Choroid plexus epithelial cell (primary cell): ENCODE measurements at places on chromosomes 12 and 14.

GRCh38 chr12:57146961-57147944, at the start of gene LRP1-AS:
Gene LRP1-AS, minus strand, starts transcription at chr12:57147619.
- DNase-seq: peak; percentile 75

- DNase-seq: no peak
Observed at GRCh38 chr14:76516884-76517283, 140.9 kb downstream of the ESRRB start.

DNA sequence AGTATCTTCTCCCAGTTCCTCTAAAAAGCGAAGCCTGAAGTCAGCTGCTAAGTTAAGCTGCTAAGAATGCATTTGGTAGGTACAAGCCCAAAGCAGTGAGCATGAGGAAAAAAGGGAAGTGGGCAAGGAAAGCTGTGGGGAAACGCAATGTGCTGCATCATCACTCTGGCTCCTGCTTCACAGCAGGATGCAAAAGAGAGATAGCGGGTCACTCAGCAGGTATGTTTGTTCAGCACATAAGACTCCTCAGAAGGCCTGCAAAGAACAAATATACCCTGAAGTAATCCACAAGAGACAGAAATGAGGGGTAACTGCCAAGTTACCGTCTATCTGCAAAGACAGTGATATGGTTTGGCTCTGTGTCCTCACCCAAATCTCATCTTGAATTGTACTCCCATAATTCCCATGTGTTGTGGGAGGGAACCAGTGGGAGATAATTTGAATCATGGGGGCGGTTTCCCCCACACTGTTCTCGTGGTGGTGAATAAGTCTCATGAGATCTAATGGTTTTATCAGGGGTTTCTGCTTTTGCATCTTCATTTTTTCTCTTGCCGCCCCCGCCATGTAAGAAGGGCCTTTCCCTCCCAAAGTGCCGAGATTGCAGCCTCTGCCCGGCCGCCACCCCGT, 127.4 kb upstream of the EGLN3 start:
- peak; percentile 64 for DNase-seq

GRCh38 chr12:124422570-124423523, 128.0 kb downstream of the RFLNA start:
- peak; percentile 87 for DNase-seq

DNA sequence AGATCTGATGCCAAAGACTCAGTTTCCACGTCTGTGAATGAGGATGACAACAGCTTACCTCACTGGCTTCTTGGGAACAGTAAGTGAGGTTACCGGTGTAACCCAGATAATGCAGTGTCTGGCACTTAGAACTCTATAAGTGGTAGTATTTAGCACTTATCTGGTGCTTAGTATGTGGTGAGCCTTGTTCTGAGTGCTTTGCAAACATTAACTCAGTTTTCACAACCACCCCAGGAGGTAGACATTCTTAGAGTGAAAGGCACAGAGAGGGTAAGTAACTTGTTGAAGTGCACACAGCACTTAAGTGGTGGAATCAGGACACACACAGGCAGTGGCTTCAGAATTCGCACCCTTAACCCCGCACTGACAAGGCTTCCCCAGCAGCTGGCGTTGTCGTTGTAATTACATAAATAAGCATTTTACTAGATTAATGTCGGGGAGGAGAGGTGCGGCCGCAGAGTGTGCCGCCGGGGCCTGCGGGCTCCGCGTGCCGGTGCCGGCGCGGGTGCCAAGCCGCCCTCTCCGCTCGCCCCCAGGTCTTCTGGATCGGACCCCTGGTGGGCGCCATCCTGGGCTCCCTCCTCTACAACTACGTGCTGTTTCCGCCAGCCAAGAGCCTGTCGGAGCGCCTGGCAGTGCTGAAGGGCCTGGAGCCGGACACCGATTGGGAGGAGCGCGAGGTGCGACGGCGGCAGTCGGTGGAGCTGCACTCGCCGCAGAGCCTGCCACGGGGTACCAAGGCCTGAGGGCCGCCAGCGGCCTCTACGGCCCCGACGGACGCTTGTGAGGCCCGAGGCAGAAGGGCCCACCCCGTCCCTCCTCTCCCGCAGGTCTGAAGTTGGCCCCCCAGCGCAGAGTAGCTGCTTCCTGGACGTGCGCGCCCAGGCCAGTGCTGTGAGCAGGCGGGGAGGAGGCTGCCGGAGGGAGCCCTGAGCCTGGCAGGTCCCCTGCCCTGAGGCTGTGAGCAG, 4.6 kb downstream of the AQP2 start:
- no peak for DNase-seq

GRCh38 chr14:92651758-92652406, 96.5 kb downstream of the LGMN start:
- no peak for DNase-seq

GRCh38 chr14:61420326-61420725, 98.9 kb downstream of the PRKCH start:
- DNase-seq: peak; percentile 52

GRCh38 chr12:117836999-117837736, 131.6 kb downstream of the KSR2 start:
- peak; percentile 74 for DNase-seq

DNA sequence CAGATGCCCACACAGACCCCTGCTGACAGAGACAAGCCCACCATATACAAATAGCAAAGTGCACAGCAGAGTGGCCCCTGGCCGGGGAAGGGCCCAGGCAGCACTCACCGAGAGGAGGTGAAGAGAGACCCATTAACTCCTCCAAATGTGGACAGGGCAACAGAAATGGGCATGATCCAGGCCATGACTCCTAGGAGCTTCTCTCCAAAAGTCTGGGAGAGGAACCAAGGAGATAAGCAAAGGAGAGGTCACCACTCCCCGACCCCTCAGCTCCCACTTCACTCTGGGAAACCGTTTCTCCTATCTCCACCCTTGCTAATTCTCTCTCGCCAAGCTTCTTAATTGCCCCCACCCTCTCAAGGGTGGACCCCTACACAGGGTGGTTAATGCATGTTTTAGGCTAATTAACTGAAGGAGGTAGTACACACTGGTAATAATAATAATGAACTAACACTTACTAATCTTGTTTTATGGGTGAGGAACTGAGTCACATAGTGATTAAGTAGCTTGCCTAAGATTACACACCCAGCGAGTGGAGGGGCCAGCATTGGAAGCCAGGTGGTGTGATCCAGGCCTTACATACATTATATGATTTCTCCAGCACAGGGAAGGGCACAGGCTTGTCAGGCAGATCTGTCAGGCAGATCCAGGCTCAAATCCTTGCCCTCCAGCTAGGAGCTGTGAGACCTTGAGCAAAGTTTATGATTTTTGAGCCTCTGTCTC, 18.9 kb upstream of the CEBPE start:
- no peak for DNase-seq

GRCh38 chr14:102140027-102140749, 491 bp downstream of the WDR20 start:
- peak; percentile 26 for DNase-seq

- DNase-seq: no peak
Observed at GRCh38 chr12:43912859-43913258, 77.0 kb downstream of the TMEM117 start.

GRCh38 chr12:57483466-57483865, 3.8 kb upstream of the ARHGAP9 start:
- DNase-seq: peak; percentile 89

GRCh38 chr14:22559041-22559440, 30.0 kb downstream of the DAD1 start:
- no peak for DNase-seq

- DNase-seq: no peak
Observed at GRCh38 chr12:70609739-70610491, 27.3 kb downstream of the PTPRB start.

GRCh38 chr12:124605883-124606774, 38.7 kb upstream of the NCOR2 start:
- no peak for DNase-seq

- peak; percentile 17 for DNase-seq
Observed at GRCh38 chr14:67749341-67750084, 47.8 kb downstream of the RDH12 start.

GRCh38 chr14:104702106-104702505, 12.7 kb downstream of the INF2 start:
- DNase-seq: no peak

DNA sequence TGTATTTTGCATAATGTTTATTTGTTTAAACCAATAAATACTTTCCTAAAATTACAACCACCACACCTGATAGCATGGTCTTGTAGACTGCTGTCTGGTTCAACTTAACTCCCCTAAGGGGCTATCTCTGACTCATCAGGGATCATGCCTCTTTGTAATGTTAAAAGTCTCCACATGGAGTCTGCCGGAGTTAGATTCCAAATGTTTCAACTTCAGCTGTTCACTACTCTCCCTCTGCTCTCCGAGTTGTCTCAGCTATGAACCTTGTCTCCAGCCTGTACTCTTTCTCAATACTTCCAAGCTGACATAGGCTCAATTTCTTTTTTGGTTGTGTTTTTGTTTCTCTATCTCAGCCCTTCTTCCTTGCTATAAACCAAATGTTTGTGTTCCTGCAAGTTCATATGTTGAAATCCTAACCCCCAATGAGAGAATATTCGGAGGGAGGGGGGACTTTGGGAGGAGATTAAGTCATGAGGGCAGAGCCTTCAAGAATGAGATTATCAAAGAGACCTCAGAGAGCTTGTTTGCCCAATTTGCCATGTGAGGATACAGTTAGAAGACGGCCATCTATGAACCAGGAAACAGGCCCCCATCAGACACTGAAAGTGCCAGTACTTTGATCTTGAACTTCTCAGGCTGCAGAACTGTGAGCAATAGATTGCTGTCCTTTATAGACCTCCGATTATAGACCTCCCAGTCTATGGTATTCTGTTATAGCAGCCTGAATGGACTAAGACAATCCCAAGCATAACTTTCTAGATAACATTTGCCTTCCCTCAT, 858.2 kb downstream of the VRK1 start:
- no peak for DNase-seq

DNA sequence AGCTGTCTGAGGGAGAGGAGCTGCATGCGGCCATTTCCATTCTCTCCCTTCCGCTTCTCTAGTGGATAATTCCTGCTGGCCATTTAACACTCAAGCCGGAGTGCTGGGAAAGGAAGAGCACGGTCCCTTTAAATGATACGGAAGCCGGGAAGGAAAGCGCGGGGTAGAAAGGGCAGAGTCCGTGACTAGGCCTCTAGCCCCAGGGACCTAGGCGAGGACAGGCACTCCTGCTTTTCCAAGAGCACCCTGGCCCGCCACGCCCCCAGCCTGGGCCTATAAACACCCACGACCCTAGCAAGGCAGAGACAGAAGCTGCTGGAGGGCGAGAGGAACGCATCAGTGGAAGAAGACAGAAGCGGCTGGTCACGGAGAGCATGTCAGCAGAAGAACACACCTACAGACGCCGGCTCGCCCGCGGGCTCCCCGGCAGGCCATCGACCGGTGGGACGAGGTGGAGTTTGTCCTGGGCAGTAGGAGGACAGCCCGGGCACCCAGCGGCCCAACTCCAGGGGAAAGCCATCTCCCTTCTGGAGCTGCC, 1206.6 kb upstream of the TMEM132C start:
- no peak for DNase-seq

- DNase-seq: peak; percentile 62
Observed at GRCh38 chr12:49698619-49699545, 8.3 kb downstream of the FMNL3 start.

DNA sequence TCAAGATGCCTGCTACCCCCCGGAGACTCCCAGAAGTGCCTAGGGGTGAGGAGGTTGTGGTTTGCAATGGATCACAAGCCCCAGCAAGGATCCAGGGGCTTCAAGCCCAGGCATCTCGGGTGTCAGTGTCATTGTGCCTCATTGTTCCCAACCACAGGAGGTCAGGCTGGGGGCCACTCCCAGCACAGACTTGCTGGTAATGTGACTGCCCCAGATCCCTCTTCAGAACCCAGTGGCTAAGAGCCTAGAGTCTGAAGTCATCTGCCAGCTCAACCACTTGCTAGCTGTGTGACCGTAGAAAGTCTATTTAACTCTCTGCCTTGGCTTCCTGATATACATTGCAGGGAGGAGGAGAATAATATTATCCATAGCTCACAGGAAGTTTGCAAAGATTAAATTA, 7.7 kb upstream of the ASB2 start:
- no peak for DNase-seq

DNA sequence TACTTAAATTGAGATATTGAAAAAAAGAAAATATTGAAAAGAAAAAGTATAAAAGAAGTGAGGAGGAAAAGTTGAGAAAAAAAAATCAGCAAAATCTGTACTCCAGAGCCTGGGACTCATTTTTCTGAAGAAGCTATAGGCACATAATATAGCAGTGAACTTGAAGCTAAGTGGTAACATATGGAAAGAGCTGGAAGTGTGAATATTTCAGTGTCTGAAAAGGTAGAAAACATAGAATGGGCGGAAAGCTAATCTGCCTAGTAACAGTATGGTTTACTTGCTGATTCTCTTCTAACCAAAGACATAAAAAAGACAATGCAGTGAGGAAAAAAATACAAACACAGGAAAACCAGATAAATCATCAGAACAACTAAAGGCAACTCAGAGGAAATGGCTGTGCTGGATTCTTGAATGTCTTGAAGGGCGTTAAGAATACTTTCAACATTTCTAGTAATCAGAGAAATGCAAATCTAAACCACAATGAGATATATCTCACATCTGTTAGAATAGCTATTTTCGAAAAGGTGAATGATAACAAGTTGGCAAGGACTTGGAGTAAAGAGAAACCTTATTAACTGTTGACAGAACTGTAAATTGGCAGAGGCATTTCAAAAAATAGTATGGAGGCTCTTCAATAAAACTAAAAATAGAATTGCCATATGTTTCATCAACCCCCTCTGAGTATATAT, 784.6 kb downstream of the LRFN5 start:
- DNase-seq: no peak

- no peak for DNase-seq
Observed at GRCh38 chr14:31244626-31245025, 37.0 kb upstream of the HECTD1 start.

GRCh38 chr14:97298736-97299135, 501.6 kb downstream of the VRK1 start:
- DNase-seq: no peak

DNA sequence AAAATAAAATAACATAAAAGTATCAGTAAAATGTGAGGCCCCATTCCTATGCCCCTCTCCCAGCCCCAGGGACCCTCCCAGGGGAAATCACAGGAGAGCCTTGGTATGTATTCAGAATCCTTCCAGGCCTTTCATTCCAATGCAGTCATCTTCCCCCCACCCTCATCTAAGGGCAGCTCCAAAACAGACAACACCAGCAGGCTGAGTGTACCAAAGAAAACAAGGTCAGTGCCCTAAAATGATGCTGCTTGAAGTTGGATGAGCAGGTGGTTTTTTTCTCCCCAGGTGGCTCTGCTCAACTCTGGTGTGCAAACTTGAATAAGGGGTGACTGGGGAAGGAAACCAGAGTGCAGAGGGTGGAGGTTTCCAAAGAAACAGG, 56.2 kb downstream of the TSPAN9 start:
- no peak for DNase-seq
